ENCODE measurements at places on chromosomes 6 and 20.
A peak's percentile ranks its signal among the peaks of the same experiment; 100 is the strongest.

GRCh38 chr6:104623052-104623690 lies 236.5 kb downstream of the HACE1 start:
- DNase-seq = peak; percentile 65

- no peak for DNase-seq
Observed at GRCh38 chr6:95286874-95287273, 290.5 kb upstream of the MANEA start.

GRCh38 chr6:73367761-73368355 lies 1.8 kb downstream of the OOEP start:
- DNase-seq = no peak

DNA sequence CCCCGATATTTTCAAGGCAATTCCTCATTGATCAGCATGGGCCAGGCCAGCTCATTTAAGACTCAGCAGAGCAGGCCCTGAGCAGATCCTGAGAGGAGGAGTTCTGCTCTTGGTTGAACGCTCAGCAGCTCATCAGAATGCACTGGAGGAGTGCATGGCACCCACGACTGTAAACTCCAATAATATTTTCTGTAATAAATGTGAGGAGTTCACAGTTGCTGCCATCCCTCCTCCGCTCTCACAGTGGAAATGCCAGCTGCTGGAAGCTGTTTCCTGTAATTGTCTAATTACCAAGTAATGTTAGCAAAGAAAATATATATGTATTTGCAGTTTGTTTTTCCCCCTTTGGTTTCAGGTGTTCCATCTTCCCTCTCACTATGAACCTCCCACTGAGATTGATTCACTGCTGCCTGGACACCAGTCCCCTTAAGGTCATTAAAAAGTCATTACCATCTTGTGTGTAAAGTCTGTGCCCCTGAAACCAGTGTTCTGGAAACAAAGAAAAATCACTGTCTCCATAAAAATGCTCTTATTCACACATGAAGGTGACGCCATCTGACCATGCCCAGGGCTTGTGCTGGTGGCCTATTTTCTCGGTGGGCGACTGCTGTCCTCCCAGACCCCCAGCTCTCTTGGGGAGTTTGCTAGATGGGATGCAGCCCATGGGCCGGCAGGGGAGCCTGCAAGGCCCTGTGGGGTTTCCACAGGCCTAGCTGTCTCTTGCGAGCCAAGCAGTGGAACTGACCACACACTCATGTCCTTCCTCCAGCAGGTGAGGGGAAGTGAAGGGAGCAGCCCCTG lies 374.2 kb downstream of the ZFAND3 start:
- DNase-seq = no peak

DNA sequence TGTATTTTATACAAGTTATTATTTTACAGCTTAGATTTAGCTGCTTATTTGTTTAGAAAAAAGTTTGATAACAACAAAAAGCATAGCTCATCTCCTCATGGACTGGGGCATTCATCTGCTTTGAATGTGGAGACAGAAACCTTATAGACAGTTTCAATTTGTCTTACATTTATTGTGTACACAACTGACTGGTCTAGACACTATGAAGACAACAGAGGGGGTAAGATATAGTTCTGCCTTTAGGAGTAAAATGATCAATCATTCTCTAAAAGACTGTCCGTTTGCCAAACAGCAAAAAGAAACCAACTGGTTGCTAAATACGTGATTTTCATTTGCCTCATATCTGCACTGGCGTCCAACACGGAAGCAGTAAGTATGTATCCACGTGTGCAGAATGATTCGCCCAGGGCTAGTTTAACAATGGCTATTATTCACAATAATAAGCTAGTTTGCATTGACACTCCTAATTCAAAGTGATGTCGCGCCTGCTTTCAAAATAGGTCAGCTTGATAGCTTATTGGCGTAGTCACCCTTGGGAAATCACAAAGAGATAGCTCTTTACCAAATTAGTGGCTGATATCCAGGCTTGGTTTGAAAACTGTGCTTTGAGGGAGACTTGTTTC lies 153.6 kb downstream of the BMP2 start:
- DNase-seq = peak; percentile 12

DNA sequence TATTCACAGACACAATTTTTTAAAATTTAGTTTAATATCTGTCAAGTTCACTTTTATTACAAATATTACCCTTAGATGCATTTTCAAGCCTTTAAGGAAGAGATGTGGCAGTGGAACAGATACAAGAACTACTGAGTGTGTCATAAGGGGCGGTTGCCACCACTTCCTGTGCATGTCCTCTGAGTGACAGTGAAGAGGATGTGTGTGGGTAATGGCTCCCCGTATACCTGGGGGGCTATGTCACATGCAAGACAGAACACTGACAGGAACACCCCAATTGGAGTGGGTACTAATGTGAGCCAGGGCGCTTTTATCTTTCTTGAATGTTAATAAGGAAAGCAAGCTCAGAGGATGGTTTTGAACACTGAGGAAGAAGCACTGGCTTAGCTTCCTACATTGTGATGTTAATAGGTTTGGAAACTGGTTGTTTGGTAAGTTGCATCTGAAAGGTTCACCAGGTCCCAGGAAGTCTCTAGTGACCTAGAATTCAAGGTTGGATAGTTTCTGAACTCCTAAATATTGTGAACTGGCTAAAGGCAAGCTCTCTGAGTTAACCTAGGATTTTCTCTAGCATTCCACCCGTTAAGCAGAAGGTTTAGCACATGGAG lies 83.4 kb upstream of the ASF1A start:
- DNase-seq = no peak

GRCh38 chr6:109515781-109516409 lies 32.9 kb upstream of the ZBTB24 start:
- DNase-seq = peak; percentile 37

- no peak for DNase-seq
Observed at GRCh38 chr20:21006611-21007010, 99.5 kb downstream of the LINC00237 start.

DNA sequence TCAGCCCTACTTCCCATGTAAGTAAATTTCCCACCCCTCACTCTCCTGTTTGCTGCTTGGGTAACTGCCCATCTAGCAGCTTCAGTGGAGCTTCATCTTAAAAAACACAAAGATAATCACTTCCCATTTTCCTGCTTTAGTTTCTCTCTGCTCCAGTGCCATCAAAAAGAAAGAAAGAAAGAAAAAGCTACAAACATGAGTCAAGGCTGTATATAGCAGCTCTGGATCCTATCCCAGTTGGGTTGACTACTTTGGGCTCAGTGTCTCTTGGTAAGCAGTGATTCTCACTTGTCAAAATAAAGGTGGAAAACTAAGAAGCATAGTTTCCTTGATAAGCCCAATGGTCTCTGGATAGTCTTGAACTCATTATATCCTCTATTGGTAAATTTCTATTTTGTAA lies 48.7 kb upstream of the SRPK1 start:
- no peak for DNase-seq

DNA sequence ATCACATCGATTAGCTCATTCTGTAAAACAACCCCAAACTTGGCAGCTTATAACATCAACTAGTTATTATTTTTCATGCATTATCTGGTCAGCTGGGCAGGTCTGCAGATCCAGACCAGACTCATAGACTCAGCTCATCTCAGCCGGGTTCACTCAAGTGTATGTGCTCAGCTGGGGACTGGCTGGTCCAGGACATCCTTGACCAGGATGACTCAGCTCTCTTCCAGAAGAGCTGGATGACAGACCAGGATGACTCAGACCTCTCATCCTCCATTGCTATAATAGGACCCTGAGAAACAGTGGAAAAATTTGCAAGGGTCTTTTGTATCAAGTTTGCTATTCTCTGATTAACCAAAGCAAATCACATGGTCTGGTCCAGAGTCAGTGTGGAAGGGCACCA lies 312.5 kb upstream of the PLCB4 start:
- DNase-seq = peak; percentile 64

All from bronchial epithelial cell (primary cell).